Gastrocnemius medialis (tissue), 4 donors: ENCODE measurements at places on chromosomes 2 and 18. TPM values are rescaled to one million over a fixed set of nuclear protein-coding genes. Genes with fewer than 3 reads are reported as not detected.

The SP5 gene
- not detected for total RNA-seq

The TDRD15 gene
- total RNA-seq, result not detected

GRCh38 chr2:217703102-217703501 lies 299.7 kb downstream of the TNS1 start:
- no peak for DNase-seq

The GULP1 gene
- total RNA-seq, result 9.3 TPM

The SAG gene
- not detected for total RNA-seq

- DNase-seq, result no peak
Observed at GRCh38 chr2:102142829-102143449, 393 bp downstream of the IL1R1 start.

- DNase-seq, result no peak
Observed at GRCh38 chr2:216004697-216005283, 8.6 kb downstream of the MREG start.

DNA sequence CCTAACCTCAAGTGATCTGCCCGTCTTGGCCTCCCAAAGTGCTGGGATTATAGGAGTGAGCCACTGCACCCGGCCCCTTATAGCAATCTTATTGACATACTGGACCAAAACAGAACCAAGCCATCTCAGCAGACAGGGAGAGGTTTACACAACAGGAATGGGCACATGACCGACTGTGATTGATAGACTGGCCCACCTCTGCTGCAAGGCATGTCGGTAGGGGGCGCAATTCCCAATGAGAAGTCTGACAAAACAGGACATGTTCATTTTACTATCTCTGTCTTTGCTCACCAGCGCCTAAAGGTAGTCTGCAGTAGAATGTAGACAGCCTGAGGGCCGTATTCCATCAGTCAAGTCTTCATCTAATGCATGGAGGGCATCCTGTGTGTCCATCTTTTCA lies 2.0 kb downstream of the LYPD6B start:
- DNase-seq, result no peak

DNA sequence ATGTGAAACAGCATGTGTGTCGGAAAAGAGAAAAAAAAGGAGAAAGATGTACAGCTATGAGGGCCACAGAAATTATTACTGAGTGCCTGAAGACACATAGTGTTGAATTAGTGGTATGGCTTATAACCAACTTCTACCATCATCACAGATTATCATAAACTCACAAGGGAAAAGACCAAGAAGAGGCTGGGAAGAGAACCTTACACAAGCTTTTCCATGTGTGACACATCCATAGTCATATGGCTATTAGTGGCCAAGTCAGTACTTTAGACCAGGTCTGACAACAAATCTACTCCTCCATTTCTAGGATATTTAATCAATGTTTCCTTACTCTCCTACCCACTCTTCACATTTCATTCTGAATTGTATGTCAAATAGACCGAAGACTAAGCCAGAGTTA lies 3.5 kb upstream of the GALNT5 start:
- DNase-seq, result no peak

- no peak for DNase-seq
Observed at GRCh38 chr2:229731363-229731762, 17.0 kb upstream of the DNER start.

DNA sequence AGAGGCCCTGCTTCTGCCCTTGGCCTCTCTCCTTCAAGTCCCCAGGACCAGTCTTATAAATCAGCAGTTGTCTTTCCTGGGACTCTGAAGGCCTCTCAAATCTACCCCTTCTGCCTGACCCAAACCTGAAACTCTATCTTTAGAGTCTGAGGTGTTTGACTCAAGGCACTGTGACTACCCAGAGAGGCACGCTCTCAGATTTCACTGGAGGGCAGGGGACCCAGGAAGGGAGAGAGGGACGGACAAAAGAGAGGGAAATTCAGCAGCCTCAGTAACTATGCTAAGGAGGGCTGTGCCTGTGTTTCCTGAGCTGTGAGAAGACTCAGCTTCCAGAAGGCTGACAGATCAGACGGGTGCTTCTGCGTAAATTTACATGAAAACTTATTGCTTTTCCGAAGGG lies 217.8 kb downstream of the HAUS1 start:
- DNase-seq, result no peak

- DNase-seq, result no peak
Observed at GRCh38 chr2:148177559-148177958, 156.7 kb downstream of the MBD5 start.

DNA sequence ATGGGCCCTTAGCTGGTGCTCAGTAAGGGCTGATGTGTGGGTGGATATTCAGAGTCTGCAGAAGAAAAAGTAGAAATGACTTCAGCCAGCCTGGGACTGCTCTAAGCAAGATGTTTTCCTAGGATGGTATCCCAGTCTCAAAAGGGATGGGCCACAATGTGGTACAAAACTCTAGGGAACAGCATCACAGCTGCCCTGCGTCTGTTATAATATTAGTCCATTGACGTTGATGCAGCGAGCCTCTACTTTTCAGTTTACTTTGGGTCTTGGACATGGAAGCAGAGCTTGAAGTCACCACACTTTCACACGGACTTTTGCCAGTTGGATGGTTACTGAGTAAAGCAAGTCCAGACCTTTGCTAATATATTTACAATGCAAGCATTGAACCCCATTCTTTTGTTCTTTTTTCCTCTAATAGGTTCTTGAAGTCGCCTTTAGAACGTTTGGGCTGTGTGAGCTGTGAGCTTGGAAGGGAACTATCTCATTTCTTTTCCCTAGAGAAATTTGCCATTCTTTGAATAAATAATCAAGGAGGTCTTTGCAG lies 105.7 kb downstream of the RDH14 start:
- DNase-seq, result no peak

- peak; percentile 51 for DNase-seq
Observed at GRCh38 chr2:42922790-42923579, 130.6 kb upstream of the HAAO start.

GRCh38 chr18:78965260-78965659 lies 14.4 kb upstream of the SALL3 start:
- DNase-seq, result no peak

DNA sequence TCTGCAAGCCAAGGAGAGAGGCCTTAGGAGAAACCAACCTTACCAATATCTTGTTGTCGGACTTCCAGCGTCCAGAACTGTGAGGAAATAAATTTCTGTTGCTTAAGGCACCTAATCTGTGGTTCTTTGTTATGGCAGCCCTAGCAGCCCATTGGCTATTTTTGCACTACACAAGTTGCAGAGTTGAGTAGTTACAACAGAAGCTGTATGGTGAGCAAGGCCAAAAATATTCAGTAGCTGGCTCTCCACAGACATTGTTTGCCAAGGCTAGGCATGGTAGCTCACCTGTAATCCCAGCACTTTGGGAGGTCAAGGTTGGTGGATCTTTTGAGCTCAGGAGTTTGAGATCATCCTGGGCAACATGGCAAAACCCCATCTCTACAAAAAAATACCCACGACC lies 27.1 kb upstream of the SCYGR1 start:
- DNase-seq, result no peak

DNA sequence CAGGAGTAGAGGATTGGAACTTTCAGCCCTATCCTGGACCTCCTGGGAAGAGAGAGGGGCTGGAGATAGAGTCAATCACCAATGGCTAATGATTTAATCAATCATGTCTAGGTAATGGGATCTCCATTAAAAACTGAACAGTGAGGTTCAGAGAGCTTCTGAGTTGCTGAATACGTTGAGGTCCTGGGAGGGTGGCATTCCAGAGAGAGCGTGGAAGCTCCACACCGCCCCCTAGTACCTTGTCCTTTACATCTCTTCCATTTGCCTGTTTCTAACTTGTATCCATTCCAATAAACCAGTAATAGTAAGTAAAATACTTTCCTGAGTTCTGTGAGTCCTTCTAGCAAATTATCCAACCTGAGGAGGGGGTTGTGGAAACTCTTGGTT lies 101.7 kb downstream of the B3GNT2 start:
- DNase-seq, result no peak

- DNase-seq, result no peak
Observed at GRCh38 chr2:85649201-85650190, 18.5 kb downstream of the SFTPB start.

The KCNIP3 gene
- 0.55 TPM for total RNA-seq

- DNase-seq, result no peak
Observed at GRCh38 chr2:227219312-227220105, 55.1 kb downstream of the COL4A3 start.

GRCh38 chr2:121211689-121212151 lies 73.3 kb downstream of the TFCP2L1 start:
- no peak for DNase-seq

The LIPG gene
- 6.4 TPM for total RNA-seq

The COL4A3 gene
- total RNA-seq, result 1.9 TPM

The DTNA gene
- 50.6 TPM for total RNA-seq

DNA sequence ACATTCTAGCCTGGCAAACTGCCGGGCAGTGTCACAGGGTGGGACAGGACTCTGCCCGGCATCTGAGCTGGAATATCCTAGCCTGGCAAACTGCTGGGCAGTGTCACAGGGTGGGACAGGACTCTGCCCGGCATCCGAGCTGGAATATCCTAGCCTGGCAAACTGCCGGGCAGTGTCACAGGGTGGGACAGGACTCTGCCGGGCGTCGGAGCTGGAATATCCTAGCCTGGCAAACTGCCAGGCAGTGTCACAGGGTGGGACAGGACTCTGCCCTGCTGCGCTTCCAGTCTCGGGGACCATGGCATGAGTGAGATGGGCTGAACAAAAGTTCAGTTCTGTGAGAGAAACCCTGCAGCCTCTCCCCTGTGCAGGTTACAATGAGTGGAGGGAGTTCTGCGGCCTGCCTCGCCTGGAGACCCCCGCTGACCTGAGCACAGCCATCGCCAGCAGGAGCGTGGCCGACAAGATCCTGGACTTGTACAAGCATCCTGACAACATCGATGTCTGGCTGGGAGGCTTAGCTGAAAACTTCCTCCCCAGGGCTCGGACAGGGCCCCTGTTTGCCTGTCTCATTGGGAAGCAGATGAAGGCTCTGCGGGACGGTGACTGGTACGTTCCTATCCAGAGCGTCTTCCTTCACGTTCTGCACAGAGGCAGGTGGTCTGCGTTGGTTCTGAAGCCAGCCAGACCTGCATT lies 80.3 kb downstream of the TPO start:
- no peak for DNase-seq

DNA sequence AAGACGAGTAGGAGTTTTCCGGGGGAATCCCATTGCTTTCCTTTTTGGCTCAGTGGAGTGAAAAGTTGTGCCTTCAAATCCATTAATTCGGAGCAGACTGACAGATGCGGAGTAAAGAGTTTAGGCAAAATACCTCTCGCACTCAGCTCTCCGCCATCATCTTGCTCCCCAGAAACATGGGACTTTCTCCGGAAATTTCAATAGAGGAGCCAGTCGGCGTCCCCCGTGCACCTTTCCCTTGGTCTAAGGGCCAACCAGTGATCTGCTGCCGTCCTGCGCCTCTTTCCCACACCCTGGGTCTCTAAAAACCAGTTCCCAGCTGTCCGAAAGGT lies 318 bp downstream of the TYW5 start:
- no peak for DNase-seq

The CCDC102B gene
- total RNA-seq, result 3.3 TPM

- no peak for DNase-seq
Observed at GRCh38 chr2:64586883-64587481, 62.9 kb downstream of the AFTPH start.

DNA sequence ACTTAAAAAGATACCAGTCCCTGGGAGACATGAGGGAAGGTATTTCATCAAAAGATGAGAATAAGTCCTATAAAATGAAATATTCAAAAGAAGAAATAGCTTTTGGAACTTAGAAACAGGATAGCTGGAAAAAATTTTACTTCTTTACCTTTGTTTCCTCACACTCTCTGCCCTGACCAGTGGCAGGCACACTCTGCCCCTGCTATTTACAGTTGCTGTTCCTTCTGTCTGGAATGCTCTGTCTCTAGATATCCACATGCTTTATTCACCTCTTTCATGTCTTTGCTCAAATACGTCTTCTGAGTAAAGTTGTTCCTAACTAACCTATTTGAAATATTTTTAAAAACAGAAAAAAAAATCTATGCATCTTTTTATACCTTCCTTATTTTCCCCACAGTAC lies 125.6 kb downstream of the PTRHD1 start:
- DNase-seq, result no peak

- no peak for DNase-seq
Observed at GRCh38 chr2:31275976-31276375, 42.0 kb downstream of the EHD3 start.

The BUB1 gene
- total RNA-seq, result 0.27 TPM

DNA sequence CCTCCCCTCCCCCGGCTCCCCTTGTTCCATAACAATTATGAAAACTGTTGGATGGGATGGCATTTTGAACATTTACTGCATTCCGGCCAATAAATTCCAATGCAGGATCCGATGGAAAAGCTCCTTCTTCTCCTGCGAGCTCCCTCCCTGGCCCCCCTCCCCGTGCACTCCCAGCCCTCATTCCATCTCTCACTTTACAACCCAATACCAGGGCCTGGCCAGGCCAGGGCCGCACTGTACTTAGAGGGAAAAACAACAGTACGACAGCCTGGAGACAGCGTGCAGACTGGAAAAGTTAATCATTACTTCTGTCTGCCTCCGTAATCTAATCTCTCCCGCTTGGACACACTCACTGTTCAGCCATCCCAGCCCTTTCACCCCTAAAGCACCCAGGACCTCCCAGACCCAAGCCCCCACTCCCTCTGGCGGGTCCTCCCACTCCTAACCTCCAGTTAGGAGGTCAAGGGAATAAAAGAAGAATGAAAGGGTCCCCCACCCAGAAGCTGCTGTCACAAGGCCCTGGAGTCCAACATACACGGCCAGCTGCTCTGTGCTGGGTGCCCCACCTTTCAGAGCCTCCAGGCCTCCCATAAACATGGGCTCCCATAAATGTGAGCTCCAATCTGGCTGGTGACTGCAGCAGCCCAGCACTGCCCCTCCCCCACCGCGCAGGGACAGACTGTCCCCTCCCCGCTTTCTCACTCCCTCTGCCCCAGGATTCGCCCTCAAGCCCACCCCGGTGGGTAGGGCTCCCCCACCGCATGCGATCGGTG lies 20.6 kb downstream of the SMAD7 start:
- no peak for DNase-seq

The NEB gene
- 6,938 TPM for total RNA-seq

DNA sequence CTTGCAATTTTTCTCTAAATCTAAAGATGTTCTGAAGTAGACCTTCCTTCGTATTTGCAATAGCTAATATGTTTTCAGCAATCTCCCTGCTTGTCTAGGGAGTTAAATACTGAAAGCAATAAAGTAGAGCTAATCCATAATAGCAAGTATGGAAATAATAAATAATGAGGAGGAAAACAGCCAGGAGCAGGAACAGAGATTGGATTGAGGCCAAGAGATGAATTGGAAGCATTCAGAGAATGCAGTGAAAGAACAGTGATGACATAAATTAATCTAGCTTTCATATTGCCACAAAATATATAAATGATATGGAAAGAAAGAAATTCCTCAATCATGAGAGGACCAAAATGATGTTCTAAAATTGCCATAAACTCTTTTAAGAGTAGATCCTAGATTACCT lies 679.7 kb downstream of the METTL4 start:
- DNase-seq, result no peak

DNA sequence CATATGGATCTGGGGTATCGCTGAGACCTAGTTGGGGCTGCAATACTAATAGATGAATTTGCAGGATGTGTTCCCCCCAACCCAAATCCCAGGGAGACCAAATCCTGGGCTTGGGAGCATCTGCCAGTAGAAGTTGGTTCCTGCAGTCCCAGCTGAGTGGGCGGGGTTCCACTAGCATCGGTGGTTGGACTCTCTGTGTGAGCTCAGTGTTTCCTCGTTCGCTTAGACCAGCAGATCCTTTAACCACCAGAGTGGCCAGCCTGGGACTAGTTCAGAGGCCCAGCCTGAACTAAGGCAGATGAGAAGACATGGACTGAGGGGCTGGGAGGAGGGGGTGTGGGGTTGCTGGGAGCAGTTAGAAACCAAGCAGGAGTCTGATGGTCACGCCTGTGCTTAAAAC lies 40.7 kb downstream of the PCARE start:
- no peak for DNase-seq

The SIX3 gene
- not detected for total RNA-seq

GRCh38 chr2:140122001-140122400 lies 1341.8 kb upstream of the NXPH2 start:
- DNase-seq, result no peak
